Stimulated activated CD4-positive, alpha-beta T cell treated with anti-CD3 and anti-CD28 coated beads, TNF-alpha, amount 100 ng/mL, for 1 hour (primary cell): ENCODE measurements at places on chromosomes 6 and 20.

- no peak for DNase-seq
Measured at GRCh38 chr6:156437121-156437879, 339.9 kb upstream of the ARID1B start.

DNA sequence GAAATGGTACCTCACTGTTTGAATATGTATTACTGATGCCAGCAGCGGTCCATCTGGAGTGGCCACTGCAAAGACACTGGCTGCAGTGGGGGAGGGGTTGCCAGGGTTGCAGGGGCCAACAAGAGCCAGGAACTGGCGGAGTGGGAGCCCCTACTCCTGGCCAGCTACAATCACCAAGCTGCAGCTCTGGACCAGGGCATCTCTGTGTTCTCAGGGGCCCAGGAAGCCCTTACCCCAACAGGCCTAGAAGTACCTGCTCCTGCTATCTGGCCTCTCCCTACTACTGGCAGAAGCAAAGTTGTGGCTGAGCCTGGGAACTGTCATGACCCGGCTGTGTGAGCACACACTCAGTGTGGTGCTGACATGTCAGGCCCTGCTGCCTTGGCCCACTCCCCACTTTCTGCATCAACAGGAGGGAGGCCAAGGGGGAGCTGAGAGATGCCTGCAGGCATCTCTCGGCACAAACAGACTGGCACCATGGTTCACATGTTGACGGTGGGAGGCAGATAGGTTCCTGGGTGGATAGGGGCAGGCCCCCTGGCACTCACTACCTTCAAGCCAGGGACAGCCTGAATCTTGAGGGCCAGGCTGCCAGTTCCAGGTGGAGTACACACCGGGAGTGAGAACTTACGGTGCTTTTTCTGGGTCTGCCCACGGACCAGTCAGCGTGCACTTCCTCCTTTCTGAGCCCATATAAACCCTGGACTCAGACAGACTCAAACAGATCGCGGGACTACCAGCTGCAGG, 1188.0 kb downstream of the GRIK2 start:
- DNase-seq = no peak

DNA sequence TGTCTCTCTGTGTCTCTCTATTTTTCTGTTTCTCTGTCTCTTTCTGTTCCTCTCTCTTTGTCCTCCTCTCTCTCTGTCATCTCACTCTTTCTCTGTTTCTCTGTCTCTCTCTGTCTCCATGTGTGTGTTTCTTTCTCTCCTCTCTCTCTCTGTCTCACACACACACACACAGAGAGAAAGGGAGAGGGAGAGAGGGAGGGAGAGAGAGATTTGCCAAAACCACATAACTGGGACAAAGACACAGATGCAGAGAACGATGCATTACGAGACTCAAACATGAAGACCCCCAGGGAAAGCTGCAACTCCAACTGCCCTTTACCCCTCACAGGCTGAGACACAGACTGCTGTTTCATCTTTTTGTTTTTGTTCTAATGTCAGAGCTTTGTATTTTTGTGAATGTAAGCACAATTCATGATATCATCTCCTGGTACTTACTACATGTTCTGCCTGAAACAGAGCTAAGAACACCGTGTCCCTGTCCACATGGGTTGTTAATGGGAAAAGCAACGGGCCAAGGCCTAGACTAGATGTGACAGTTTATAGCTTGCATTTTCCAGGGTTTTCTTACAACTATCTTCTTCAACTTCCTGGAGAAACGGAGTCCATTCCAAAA, 177.1 kb upstream of the ARID1B start:
- no peak for DNase-seq

GRCh38 chr6:130681028-130681427, 146.2 kb upstream of the SMLR1 start:
- DNase-seq = no peak

GRCh38 chr6:106145144-106145543, 59.0 kb downstream of the PRDM1 start:
- DNase-seq = no peak

GRCh38 chr6:11172501-11173327, 59.8 kb downstream of the NEDD9 start:
- DNase-seq = peak; percentile 32
